ENCODE measurements at places on chromosomes 5 and 9.

- DNase-seq: no peak
Measured at GRCh38 chr9:112038017-112038408, 137.1 kb downstream of the SUSD1 start.

DNA sequence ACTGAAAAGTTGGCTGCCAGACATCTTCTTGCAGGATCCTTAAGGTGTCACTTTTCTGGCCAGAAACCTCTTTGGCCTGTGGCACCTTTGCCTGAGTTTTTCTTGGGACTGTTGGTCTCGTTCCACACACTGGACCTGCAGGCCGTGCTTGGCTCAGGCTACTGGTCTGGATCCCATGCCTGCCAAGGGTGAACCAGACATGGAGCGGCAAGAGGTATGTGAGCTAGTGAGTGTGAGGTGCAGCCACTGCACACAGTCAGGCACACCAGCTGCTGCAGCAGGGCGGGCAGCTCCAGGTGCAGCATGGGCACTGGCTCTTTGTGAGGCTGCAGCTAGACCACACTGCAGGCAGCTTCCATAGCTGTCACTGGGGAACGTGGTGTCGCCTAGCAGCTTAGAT lies 47.9 kb downstream of the NDUFAF2 start:
- DNase-seq: no peak

- no peak for DNase-seq
Measured at GRCh38 chr5:141560151-141560550, 58.6 kb downstream of the DIAPH1 start.

- no peak for DNase-seq
Measured at GRCh38 chr5:41176952-41177351, 36.4 kb downstream of the C6 start.

- DNase-seq: no peak
Measured at GRCh38 chr5:123097871-123098735, 9.1 kb downstream of the PRDM6 start.

DNA sequence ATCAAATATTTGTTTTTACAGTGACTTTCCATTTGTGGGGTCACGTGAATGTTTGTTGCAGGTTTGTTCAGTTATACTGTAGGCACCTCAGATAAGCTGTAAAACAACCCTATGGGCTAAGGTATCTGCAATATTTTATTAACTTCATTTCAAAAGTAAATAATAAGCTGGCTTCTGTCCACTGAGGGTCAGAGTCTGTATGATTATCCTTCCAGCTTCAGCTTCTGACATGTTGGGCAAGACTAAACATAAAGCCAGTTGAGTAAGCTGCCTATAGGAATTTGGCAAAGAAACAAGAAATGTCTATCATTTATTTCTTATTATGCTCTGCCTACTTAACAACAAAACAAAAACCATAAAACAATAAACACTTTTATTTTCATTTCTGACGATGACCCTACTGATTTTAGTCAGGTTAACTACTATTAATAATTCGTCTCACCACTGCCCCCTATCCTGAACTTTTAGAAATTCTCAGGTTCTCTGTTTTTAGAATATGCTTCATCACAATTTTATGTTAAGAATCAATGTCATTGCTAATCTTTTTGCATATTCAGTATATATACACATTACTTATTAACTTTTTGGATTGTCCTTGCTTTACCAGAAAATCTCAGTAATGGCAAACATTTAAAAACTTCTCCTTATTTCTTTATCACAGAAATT lies 413.6 kb upstream of the ADAMTSL1 start:
- DNase-seq: no peak

- no peak for DNase-seq
Measured at GRCh38 chr5:3201121-3201520, 394.5 kb upstream of the IRX1 start.

DNA sequence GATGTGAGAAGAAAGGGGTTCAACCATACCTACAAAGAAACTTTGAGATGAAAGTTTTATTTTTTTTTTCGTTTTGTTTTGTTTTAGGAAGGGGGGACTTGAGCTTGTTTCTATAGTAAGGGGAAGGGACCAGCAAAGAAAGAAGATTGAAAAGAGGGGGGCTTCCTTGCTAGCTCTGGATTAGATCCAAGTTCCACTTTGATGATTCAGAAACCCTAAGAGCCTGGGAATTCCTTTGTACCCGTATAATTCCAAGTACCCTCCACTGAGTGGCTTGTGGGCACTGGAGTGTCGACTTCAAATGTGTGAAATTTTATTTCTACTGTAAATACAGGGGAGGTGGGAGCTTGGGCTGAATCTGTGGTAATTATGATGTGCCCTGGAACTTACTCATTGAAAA lies 10.9 kb downstream of the MAMDC2 start:
- DNase-seq: no peak

DNA sequence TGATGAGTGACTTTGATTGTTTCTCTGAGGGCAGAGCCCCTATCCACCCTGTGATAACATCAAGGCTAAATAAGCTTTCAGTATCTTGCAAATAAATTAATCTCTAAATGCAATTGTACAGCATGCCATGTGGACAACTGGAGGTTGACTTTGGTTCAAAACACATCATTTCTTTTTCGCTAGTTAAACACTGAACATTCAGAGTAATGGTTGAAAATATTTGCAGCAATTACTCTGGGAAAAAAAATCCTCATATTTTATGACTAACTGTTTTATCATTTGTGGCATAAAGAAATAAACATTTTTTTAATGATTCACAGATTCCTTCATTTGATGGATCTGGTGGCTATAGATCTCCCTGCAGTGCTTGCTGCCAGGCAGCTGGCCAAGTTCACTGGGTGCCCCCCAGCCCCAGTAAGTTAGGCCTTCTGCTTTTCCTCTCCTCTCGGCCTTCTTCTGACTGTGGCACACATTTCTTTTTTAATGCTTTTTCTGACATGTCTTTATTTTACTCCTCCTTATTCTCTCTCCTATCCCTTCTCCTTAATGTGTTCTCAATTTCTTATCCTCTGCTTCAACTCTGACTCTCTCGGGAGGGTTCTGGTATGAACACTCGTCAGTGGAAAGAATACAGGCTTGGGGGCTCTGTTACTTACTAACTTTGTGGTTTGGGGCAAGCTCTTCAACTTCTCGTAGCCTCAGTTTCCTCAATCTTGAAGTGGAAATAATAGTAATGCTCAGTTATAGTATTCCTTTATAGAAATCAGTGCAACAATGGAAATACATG lies 69.6 kb downstream of the ADAMTSL1 start:
- DNase-seq: no peak

DNA sequence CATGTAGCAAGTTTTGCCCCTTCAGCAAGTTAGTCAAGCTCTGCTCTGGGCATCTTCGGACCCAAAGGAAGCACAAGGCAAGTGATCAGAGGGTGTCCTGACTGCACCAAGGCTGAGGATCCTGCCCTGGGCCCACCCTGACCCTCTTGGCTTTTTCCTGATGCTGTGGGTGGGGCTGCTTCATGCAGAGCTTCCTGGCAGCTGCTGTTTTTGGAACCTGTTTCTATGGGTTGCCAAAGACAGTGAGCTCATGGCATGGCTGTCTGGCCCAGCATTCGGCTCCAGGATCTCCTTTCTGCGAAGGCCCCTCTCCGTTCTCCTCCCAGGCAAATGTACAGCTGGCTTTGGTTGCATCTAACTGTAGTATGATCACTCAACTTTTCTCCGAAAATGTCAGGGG lies 497.9 kb downstream of the ARHGEF28 start:
- no peak for DNase-seq

DNA sequence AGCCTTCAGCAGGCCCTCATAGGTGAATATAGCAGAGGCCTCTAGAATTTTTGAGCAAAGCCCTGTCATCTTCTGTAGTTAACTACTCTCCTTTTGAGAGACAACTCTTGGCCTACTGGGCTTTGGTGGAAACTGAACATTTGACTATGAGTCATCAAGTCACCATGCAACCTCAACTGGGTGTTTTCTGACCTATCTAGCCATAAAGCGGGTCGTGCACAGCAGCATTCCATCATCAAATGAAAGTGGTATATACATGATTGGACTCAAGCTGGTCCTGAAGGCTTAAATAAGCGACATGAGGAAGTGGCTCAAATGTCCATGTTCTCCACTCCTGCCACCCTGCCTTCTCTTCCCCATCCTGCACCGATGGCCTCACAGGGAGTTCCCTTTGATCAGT lies 1115.5 kb downstream of the TAF11L14 start:
- no peak for DNase-seq

DNA sequence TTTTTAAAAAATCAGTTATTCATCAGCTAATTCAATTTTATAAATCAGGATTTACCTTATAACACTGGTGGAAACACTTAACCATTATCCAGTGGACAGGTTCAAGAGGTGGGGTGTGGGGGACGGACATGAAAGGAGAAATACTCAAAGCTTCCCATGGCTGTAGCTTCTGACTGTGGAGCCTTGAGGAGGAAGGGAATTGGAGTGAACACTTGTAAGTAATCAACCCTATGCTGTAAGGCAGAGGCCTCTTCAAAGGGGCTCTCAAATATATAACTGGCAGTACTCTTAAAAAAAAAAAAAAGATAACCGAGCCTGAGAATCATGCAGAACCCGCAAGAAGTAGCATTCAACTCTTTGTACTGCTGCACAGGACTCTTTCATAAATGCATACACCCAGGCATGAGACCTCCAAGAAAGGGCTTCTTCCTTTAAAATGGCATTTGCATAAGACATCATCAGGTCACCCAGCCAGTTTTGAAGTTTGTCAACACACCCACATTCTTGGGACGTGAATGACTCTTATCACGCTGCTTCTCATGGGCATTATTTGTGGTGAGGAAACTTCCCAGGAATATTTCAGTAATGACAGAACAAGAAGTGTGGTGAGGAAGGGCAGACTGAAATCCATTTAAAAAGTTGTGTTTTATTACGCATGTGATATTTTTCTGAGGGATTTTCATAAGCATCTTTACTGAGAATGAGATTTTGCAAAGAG lies 8.1 kb downstream of the OSMR start:
- no peak for DNase-seq

- DNase-seq: no peak
Measured at GRCh38 chr9:125906893-125907292, 159.7 kb downstream of the PBX3 start.

GRCh38 chr5:14870337-14871213 lies 1.0 kb downstream of the ANKH start:
- peak; percentile 73 for DNase-seq

GRCh38 chr5:73603998-73604397 lies 22.0 kb upstream of the ARHGEF28 start:
- no peak for DNase-seq

DNA sequence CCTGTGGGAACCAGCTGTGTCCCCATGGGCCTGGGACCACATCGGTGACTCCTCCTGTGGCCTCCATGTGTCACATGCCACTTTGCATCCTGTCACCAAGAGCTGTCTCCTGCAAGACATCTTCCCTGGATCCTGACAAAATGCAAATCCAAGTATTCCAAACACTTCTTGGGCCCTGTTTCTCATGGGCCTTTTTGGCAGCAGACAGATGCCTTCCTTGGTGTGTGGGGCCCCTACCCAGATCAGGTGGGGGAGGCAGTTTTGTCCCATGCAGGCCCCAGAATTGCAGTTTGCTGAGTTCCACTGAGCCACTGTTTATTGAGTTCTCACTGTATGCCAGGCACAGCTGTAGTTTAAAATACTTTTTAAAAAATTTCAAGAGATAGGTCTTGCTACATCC lies 62.5 kb upstream of the GABRP start:
- no peak for DNase-seq

GRCh38 chr5:176680226-176680563 lies 32.9 kb downstream of the TSPAN17 start:
- no peak for DNase-seq

DNA sequence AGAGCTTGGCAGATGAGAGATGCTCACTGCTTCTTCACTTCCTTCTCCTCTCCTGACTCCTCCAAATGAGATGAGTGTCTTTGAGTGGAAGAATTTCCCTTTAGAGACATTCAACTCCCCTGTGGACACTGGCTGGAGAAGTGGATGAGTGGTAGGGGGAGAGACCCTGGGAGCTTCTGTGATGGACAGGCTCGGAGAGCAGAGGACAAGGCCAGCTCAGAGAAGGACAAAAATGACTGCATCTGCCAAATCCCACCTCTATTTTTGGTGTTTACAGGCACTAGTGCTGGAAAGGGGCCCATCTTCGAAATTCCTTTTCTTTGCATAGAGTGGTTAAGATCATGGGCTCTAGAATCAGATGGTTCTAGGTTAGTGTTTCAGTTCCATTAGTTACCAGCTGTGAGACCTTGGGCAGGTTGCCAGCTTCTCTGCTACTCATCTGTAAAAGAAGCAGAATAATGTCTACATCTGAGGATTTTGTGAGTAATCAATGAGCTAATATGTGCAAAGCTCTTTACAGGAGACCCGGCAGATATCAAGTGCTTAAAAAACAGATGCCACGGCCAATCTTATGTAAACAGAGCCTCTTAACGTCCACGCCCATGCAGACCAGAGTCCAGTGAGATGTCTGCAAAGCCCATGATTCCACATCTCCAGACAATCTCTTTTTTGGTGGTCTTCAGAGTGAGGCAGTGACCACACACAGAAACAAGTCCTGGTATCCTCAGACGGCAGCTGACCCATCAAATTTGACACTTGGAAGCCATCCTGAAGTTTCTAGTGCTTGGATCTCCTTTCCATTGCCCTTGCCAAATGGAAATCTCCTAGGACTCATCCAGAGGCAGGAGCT lies 13.6 kb upstream of the COL27A1 start:
- DNase-seq: no peak

DNA sequence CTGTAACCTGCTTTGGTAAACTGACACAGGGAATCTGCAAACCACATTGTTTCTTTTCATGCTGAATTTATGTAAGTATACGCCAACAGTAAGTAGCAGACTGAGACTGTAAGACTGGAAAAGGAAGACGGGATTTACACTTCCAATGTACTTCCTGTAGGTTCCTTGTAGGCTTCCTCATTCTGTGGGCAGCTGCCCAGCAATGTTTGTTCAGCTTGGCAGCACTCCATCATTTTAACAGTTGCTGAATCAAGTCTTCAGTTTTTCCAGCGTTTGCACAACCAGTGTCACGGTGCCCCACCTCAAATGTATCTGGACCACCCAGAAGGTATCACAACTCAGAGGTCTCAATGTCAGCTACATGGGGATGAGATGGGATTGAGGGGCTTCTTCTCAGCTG lies 232.6 kb downstream of the PRDM9 start:
- DNase-seq: no peak

- no peak for DNase-seq
Measured at GRCh38 chr9:132171702-132172101, 9.8 kb downstream of the NTNG2 start.

- no peak for DNase-seq
Measured at GRCh38 chr5:160703547-160704189, 148.3 kb downstream of the ATP10B start.

Data from stimulated activated naive CD8-positive, alpha-beta T cell treated with anti-CD3 and anti-CD28 coated beads, Interleukin-15, Interleukin-2, amounts not matched to agents 100 U/mL and 50 U/mL, for 24 hours (primary cell).